ENCODE measurements at places on chromosomes 12 and 14.

DNA sequence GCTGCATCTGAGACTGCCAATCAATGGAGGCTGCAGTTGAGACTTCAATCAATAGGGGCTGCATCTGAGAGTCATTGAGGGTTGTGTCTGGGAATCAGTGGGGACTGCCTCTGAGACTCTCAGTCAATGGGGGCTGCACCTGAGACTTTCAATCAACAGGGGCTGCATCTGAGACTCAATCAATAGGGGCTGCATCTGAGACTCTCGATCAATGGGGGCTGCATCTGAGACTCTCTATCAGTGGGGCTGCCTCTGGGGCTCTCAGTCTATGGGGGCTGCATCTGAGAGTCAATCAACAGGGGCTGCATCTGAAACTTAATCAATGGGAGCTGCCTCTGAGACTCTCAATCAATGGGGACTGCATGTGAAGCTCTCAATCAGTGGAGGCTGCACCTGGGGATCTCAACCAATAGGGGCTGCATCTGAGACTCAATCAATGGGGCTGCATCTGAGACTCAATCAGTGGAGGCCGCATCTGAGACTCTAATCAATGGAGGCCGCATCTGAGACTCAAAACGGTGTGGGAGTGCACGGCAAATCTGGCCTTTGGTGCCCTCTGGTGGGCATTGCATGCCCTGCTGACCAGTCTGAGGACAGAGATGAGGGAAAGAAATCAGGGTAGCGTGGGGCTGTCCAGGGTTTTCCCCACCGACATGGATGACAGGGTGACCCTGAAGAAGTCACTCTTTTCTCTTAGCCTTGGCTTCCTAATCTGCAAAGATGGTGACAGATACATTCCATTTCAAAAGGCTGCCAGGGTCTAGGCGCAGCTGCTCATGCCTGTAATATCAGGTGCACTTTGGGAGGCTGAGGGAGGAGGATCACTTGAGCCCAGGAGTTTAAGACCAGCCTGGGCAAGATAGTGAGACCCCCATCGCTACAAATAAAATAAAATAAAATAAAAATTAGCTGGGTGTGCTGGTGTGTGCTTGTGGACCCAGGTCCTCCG lies 41.3 kb upstream of the EIF5 start:
- peak; percentile 47 for DNase-seq

- no peak for DNase-seq
Measured at GRCh38 chr14:75318353-75318752, 39.7 kb downstream of the FOS start.

DNA sequence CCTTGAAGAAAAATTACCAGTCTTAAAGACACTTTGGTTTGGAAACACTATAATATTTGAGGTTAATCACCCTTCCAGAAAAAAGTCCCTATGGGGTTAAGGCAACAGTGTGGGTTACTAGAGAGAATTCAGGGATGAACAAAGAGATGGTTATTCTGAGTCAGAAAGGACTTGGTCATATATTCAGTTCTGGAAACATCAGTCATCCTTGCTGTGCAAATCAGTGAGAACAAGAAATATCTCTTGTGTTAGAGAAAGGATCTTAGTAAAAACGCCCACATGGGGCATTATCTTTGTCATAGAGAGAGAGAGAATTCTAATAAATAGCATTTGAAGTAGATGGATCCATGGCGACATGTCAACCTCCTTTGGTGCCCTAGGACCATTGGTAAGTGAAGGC lies 59.4 kb upstream of the E2F7 start:
- peak; percentile 82 for DNase-seq

- peak; percentile 78 for DNase-seq
Measured at GRCh38 chr12:119804011-119804641, 73.0 kb downstream of the CIT start.

GRCh38 chr12:130286741-130287440 lies 50.8 kb upstream of the PIWIL1 start:
- DNase-seq, result no peak

- no peak for DNase-seq
Measured at GRCh38 chr14:85475113-85475512, 54.8 kb upstream of the FLRT2 start.

DNA sequence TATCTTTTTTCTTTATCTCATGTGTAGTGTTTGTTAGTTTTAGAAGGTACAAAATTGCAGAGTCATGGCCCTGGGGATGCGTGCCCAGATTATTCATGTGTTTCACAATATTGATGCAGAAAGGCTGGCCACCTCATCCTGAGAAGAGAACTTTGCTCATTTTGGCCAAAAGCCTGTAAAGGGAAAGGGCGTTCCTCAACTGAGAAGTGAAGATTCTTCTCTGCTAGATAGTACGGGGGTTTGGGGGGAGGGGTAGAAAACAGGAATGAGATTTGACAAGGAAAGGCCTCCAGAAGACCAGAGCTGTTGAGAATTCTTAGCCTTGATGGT lies 1.7 kb downstream of the MGST1 start:
- peak; percentile 88 for DNase-seq

- DNase-seq, result peak; percentile 17
Measured at GRCh38 chr12:114918535-114919233, 234.7 kb upstream of the TBX3 start.

DNA sequence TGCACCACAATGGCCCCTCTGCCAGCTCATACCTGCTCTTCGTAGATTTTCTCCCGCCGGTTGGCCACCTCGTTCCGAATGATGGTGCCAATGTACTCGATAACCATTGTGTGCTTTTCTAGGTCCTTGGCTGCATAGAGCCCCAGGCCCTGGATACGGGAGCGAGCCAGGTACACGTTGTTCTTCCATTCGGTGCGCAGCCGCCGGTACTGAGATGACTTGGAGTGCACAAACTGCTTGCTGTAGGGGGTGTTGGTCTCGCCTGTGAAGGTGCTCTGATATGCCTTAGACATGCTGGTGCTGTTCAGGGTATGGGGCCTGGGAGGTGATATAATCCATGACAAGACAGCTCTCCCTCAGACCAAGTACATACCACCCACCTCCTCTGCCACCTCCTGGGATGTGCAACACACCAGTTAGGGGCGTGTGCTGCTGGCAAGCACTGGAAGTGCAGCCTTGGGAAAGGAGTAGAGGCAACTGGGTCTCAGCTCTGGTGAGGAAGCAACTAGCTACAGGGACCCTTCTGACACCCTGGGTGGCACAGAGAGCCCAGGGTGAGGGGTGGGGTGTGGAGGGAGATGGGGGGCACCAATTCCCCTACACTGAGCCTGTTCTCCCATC lies 4.1 kb upstream of the PRKAG1 start:
- no peak for DNase-seq

DNA sequence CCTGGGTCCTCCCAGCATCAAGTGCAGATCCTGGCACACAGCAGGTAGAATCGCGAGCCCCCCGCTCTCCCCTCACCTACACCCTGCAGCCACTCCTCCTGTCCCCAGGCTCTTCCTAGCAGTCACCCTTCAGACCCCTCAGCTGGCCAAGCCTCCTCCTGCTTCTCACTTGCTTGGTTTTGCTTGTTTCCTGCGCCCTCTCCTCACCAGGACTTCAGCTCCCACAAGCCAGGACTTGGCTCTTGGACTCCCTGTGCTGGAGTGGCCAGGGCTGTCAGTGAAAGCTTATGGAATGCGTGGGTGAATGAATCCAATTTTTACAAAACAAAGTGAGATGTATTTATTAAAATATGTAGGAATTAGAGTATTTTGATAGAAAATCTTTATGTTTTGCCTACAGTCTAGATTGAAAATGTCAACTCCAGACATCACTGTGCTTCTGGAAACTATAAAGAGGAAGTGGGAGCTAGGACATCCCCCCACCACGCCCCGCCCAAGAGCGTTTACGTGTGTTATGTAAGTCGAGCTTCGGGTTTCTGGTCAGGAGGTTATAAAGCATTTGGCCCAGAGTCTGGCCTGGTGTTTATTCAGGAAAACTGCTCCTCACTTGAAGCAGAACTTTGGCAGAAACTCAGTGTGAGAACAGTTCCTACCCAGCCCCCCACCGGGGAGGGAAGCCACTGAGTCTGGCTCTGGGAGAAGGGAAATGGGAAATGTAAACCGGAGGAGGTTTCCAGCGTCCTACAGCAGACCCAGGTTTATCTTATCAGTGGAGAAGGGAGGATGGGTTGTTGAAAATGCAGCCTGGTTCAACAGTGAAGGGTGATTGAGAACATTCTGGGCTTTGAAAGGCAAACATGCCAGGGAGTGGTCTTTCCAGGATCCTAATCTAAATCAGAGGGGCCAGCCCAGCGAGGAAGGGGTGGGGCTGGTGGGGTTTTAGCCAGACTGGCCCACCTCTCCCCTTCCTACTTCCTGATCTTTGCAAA lies 8.8 kb downstream of the ALDH2 start:
- peak; percentile 52 for DNase-seq

GRCh38 chr12:38771871-38772270 lies 133.5 kb downstream of the CPNE8 start:
- DNase-seq, result no peak

DNA sequence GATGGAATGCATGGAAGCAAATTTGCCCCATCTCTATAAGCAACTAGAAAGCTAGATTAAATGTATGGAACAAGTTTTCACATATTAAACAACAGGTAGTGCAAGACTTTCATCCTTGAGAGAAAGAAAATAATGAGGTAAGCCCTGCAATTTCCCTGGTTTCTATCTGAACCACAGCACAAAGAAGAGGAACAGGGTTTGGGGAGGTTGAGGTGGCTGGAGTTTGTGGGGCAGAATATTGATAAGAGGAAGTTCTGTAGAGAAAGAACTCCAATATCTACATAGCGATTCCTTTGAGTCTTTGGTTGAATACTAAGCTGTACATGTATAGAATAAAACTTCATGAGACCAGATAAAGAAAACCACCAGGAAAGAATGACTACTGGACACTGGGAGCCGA lies 96.3 kb upstream of the CCND2 start:
- no peak for DNase-seq

DNA sequence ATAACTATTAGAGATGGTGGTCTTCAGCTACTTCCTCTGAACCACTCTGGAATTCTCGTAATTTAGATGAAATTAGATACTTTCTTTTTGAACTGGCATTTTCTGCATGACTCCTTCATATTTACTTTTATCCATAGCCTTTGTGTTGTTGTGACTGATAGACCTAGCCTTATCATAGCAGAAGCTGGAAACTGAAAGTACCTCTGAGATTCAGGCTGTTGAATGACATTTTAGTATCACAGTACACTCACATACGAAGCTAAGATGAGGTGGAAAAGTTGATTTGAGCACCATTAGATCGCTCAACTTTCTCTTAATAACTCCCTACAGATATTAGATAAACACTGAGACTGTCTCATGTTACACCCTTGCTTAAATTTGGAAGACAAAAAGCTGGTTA lies 525.1 kb upstream of the FBXO33 start:
- DNase-seq, result no peak

- DNase-seq, result no peak
Measured at GRCh38 chr14:64960762-64961276, 11.3 kb downstream of the RAB15 start.

- no peak for DNase-seq
Measured at GRCh38 chr12:58980768-58981167, 60.5 kb upstream of the LRIG3 start.

DNA sequence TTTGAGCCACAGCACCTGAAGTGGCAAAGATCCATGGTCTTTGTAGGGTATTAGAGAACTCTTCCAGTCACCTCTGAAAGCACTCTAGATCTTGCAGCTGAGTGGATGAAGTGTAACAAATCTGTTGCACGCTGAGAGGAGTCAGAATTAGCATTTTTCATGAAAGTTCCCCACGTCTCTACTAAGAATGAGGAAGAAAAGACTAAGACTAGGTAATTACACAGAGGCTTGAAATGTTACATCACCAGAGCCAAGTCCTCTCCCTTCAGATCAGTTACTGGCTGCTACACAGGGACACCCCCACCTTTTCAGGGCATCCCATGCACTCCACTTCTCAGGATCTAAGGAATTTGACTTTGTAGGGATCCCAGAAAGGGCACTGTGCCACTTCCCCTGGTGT lies 98.6 kb upstream of the FKBP4 start:
- DNase-seq, result no peak

GRCh38 chr14:99773521-99774497 lies 19.4 kb upstream of the EML1 start:
- DNase-seq, result no peak

All from bronchial epithelial cell (primary cell).